Activated CD8-positive, alpha-beta T cell treated with anti-CD3 and anti-CD28 coated beads for 36 hours (primary cell): ENCODE measurements at places on chromosomes 12 and 14.

DNA sequence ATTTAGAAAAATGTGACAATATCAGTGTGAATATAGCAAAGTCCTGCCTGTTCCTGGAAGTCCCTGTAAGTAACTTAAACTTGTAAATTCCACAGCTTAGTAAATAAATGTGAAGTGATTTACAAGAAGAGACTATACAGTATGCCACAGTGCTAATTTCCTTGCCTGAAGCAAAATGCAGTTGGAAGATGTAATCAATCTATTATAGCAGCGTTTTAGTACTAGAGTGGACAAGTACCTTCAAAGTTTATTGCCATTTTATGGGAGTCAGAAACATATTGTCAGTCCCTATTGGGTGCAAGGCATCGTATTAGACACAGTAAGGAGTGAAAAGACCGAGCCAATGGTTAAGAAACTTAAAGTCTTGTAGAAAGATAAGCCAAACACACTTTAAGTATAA lies 94.1 kb downstream of the TRHDE start:
- no peak for DNase-seq

DNA sequence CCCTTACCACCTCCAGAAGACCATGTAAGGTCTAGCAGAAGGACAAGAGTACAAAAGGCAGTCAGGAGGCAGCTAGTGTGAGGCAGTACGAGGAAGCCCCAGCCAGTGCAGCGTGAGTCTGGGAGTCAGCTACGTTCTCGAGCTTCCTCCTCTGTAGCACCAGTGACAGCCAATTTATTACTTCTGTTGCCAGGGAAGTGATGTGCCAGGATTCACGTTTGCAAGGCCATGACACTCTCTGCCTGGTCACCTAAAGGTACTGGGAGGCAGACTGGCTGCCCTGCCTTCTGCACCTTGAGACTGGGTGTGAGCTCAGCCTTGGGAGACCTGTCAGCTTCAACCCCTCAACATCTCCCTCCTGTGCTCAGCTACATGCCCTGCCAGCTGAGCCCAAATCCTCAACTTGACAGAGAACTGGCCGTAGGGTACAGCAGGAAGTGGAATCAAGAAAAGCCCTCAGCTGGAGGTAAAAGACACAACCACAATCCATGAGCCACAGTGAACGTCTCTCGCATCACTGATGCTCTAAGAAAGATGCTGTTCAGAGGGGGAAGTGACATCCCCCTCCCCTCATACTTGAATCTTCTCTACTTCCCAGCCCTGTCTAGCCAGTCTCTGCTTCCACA lies 182.5 kb upstream of the RGS6 start:
- DNase-seq: no peak

- DNase-seq: no peak
Measured at GRCh38 chr14:92540472-92541048, 27.0 kb downstream of the RIN3 start.

GRCh38 chr14:99820702-99821331 lies 27.6 kb downstream of the EML1 start:
- DNase-seq: no peak

GRCh38 chr12:6334940-6335450 lies 6.9 kb downstream of the TNFRSF1A start:
- DNase-seq: no peak
